Stimulated activated CD8-positive, alpha-beta memory T cell treated with anti-CD3 and anti-CD28 coated beads, Interleukin-7, amount 100 ng/mL, for 24 hours (primary cell): ENCODE measurements at places on chromosomes 12 and 14.

DNA sequence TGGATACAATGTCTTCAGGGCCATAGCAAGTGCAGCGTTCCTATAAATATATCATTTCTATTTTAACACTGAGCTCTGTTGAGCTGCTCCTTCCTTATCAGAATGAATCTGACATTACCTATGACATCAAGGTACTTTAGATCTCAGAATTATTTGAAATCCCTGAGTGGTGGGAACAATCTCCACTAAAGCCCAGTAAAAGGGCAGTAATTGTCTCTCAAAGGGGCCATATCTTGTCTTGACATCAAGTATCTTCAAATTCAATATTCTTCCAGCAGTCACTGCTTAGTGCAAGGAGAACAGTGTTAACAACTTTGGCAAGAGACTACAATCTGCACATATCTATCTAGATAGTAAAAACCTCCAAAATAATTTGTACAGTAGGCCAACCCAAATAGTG lies 21.7 kb upstream of the ST8SIA1 start:
- no peak for DNase-seq

DNA sequence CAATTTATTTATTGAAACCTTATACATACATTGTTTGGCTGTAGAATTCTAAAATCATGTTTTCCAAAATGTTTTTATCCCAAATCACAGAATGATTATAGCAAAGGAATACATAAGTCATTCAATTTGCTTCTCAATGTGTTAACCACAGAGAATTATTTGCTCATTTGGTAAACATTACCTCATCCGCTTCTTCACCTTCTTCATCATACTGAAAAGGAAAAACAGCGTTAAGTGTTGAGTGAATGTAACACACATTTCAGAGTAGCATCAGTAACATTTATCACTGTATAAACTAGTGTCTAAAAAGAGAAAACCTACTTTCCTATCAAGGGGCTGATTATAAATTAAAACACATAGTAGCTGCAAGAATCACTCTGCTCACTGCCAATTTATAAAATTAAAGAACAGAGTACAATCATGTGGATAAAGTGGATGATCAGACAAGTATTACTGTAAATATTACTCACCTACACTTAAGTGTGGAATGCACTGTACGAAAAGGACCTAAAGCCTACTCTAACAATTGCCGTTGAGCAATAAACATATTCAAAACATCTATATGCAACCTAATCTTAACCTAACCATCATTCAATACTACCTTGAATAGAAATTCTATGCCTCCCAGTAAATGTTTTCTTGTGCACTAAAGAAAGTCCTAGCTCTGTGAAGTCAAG lies 18.1 kb upstream of the PHLDA1 start:
- no peak for DNase-seq

- DNase-seq: no peak
Measured at GRCh38 chr12:22409377-22410164, 75.1 kb upstream of the ST8SIA1 start.

- DNase-seq: no peak
Measured at GRCh38 chr12:52969828-52970569, 21.1 kb downstream of the KRT18 start.

DNA sequence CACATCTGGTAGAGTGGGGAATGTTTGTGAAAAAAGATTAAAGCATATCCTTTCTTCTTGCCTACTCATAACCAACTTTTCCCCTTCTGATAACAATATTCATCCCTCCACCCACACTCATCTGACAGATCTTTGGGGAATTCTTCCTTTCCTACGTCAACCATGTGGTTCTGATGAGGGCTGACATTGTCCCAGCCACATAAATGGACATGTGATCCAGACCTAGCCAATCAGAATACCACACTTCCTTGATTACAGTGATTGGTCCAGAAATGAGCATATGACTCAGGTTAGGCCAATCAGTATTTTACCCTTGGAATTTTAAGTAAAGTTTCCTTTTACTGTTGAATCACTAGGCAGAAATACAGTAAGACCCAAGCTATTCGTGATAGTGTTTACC lies 58.9 kb downstream of the GPR65 start:
- DNase-seq: no peak

DNA sequence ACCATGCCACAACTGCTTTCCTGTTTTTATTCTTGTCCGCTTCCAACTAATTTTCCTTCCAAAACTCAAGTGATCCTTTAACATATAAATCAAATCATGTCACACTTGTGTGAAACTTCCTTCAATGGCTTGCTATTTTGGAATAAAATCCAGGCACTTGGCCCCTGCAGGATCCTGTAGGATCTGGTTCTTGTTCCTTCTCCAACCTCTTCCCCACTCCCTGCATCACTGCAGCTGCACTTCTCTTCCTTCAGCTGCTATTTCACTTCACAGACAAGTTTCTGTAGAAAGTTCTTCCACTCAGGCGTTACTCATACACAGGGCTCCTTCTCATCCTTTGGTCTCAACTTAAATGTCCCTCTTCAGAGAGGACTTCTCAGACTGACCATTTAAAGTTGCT lies 239.7 kb upstream of the BTG1 start:
- DNase-seq: no peak

- no peak for DNase-seq
Measured at GRCh38 chr14:104353221-104353920, 215.0 kb downstream of the KIF26A start.

GRCh38 chr12:54750-55535 lies 11.6 kb upstream of the IQSEC3 start:
- no peak for DNase-seq

DNA sequence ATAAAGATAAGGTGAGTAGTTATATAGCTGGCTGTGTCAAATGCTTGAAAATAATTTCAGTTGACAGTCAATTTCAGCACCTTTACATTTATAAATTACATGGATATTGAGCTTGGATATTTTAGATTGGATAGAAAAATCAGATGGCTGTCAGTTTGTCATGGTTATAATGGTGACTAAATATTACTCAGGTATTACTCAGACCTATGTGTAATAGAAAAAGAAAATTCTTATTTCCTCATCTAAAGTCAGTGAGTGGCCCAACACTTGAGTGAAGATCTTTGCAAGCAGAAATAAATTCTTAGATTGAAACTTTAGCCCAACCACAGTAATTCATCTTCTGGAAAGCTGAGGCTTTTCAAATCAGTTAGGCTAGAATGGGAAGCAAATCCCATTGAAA lies 354.4 kb downstream of the NAV3 start:
- no peak for DNase-seq

DNA sequence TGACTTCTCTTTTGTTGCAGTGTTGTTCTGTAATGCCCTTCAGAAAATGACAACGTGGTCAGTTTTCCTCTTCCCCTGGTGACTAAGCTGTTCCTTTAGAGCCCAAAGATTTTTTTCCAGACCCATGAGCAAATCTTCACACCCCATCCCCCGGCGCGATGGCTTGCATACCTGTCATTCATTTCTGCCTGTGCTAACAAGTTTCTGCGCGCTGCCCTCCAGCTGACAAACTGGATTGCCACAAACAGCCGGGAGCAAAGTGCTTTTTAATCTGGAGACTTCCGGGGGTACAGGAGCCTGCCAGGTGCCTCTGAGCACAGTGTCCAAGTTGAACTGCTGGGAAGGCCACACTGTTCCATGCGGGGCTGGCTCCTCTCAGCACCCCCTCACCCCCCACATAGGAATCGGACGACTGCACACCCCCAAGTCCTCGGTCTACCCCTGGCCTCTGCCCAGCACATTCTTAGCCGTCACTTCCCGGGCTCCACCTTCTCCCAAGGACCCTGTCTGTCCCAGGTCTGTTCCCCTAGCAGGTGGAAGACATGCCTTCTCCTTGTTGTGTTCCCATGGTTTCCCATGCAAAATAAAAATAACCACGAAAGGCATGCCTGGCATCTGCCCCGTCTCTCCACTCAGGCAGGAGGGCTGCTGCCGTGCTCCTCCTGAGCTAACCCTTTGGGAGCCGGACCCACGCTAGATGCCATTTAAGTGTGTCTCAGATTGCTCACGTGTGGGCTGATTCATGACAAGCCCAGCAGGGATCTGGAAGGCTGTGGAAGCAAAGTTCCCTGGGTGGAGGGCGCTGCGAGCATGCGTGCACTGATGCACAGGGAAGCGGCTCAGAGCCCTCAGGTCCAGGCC lies 14.1 kb downstream of the RILPL1 start:
- DNase-seq: no peak

DNA sequence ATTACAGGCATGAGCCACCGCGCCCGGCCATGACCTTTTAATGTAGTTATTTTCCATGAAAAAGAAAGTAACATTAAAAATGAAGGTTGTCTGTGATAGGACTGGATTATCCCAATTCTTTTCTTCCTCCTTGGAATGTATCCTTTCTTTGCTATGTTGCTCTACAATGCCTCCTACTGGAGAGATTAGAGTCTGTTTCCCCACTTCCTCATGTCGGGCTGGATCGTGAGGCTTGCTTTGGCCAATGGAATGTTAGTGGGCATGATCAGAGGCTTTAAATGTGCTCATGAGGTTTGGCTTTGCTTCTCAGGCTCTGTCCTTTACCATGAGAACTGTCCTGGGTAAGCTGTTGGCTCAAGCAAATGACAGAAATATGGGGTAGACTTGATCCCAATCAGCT lies 34.7 kb upstream of the SOCS2 start:
- no peak for DNase-seq

DNA sequence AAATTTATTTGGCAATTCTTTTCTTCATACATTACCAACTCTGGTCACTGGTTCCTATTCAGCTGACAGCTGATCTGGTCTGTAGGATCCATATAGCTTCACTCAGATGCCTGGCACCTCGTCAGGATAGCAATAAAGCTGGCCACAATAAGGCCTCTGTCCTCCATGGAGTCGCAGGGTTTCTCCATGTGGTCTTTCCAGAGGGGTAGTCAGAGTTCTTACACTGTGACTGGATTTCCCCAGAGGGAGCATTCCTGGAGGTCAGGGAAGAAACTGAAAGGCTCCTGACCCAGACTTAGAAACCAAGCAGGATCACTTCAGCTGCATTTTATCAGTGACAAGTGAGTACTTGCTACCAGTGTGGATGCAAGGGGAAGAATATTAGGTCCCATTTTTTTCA lies 34.9 kb upstream of the SIX1 start:
- DNase-seq: no peak

- DNase-seq: no peak
Measured at GRCh38 chr14:53710615-53711014, 246.0 kb downstream of the BMP4 start.

DNA sequence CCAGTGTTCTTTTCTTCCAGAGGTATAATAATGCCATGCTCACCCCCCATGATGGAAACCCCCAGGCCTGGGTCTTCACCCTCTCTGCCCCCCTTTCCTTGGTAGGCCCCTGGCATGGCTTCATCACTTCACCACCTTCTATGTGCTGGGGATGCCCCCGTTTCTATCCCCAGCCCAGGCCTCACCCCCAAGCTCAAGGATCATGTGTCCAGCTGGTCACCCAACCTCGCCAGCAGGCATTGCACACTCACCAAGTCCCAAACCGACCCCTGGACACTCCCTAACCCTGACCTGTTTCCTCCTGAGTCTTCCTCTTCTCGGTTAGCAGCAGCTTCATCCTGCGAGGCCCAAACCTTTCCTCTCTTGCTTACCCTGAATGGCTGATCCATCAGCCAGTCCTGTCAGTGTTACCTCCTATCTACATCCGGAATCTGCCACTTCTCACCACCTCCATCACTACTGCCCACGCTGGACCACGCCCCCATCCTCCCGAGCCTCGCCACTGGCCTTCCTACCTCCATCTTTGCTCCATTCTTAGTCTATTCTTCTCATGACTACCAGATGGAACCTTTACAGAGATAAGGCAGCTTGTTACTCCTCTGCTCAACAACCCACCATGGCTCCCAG lies 69.0 kb downstream of the MVK start:
- no peak for DNase-seq

DNA sequence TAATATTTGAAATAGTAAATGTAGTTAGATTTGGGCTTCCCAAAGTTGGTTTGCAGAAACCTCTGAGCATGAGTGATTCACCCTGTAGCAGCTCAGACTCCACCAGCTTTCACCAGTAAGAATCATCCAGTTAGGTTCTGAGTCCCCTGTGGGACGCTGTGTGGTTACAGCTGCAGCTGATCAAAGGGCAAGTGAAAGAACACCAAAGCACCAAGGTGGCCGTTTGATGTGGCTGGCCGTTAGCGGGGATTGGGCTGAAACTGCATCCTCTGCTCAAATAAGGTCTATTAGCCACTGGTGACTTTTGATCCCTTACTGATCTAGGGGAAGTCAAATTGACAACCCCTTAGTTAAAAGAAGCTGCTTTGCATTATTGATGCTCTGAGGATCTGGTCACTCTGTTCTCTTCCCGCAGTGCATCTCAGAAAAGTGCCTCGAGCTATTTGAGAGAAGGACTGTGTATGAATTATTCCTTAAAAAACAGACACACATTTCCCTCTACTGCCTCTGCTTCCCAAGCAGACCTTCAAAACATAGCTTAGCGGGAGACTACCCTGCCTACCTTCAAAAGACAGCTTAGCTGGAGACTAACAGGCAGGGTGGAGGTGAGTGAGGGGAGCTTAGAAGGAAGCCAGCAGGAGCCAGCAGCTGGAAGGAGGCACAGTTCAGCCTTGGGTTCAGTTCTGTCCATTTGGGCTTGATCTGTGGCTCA lies 3.7 kb downstream of the ABHD12B start:
- peak; percentile 19 for DNase-seq

DNA sequence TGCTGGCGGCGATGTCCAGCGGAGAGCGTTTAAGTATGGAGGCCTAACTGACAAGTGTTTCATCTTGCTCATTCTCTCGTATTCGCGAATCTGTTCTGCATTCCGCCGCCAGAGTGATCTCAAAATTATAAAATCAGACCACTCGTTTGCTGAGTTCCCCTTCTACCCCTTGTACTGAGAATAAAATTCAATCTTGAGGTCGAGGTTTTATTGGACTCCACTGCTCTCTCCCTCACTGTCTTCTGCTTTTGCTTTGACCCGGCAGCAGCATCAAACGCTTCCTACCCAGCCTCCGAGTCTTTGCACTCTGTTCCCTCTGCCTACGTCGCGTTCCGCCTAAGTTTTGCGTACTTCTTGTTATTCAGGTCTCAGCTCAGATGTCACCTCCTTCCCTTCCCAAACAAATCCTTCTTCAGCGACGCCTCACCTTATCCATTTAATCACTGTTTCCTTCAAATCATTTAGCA lies 462 bp downstream of the KNTC1 start:
- no peak for DNase-seq

DNA sequence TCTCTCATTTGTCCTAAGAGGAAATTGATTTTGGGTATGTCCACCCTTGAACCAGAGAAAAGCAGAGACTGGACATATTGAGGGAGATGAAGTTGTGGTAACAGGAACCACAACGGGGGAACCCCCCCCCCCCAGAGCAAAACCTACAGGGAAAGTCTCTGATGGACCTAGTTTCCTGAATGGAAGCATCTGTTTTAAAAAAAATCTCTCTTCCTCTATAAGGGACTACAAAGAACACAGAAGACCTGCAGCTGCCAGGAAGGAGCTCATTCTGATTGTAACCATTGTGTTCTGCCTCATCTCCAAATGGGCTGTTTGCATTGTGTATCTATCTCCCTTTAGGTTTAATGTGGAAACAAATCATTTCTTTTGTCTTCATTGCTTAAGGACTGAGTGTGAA lies 13.4 kb downstream of the C1S start:
- DNase-seq: no peak

GRCh38 chr12:70609203-70609602 lies 28.0 kb downstream of the PTPRB start:
- DNase-seq: no peak

- no peak for DNase-seq
Measured at GRCh38 chr14:71011479-71011878, 104.2 kb downstream of the PCNX1 start.
